ENCODE measurements at places on chromosomes 3 and 15.

DNA sequence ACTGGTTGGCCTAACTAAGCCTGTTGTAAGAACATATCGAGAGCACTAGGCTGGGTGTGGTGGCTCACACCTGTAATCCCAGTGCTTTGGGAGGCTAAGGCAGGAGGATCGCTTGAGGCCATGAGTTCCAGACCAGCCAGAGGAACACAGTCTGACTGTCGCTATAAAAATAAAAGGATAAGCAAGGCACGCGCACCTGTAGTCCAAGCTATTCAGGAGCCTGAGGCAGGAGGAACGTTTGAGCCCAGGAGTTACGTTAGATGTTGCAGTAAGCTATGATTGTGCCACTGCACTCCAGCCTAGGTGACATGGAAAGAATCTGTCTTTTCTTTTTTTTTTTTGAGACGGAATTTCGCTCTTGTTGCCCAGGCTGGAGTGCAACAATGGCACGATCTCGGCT, 24.9 kb downstream of the MAP4 start:
- DNase-seq, result no peak

- DNase-seq, result no peak
Measured at GRCh38 chr3:115595611-115596275, 27.6 kb upstream of the GAP43 start.

GRCh38 chr3:44363591-44363990, 25.0 kb downstream of the TCAIM start:
- no peak for DNase-seq

DNA sequence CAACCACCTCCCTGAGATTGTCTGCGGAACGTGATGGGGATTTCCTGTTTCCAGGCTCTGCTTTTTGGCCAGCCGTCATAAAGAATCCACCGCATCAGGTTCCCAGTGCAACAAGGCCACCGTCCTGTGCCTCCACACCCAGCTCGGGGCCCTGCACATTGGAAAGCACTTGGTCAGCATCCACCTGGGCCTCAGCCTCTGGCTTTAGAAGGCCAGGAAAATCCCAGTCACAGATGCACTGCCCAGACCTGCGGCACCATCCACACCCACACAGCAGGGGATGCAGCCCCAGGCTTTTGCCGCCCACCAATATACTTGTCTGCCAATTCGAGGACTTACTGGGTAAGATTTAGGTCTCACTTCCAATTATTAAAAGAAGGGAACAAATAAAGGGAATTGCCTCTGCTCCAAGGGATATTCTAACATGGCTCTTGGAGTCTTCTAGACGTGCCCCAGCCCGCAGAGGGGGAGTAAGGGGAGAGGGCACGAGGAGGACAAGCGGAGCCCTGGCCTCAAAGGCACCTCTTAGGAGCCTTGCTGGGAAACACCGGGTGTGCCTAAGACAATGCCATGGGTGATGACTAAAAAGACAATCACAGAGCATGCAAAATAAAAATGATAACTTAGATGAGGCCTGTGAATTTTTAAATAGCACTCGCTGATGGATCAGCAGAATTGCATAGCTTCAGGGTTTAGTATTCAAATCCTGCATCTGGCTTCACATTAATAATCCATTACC, 169.2 kb downstream of the FOXP1 start:
- no peak for DNase-seq

- DNase-seq, result no peak
Measured at GRCh38 chr3:172354931-172355499, 93.2 kb downstream of the GHSR start.

DNA sequence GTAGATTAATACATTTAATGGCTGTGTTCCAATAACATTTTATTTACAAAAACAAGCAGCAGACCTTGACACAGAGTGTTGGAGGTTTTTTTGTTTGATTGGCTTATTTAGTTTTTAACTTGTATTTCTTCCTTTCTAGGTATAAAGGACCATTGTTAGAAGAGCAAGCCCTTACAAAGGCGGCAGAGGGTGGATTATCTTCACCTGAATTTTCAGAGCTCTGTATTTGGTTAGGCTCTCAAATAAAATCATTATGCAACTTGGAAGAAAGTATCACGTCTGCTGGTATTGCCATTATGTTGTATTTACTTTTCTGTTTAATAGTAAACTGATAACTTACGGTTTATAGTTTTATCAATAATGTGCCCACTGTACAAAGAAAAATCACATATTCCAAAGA, 10.0 kb downstream of the FAM98B start:
- DNase-seq, result no peak

- no peak for DNase-seq
Measured at GRCh38 chr3:30551266-30551665, 55.1 kb upstream of the TGFBR2 start.

- peak; percentile 72 for DNase-seq
Measured at GRCh38 chr3:194134757-194135515, 1.0 kb upstream of the HES1 start.

GRCh38 chr3:196789885-196790359, 50.3 kb downstream of the PAK2 start:
- DNase-seq, result no peak

GRCh38 chr15:58393241-58393662, 38.5 kb upstream of the LIPC start:
- no peak for DNase-seq

DNA sequence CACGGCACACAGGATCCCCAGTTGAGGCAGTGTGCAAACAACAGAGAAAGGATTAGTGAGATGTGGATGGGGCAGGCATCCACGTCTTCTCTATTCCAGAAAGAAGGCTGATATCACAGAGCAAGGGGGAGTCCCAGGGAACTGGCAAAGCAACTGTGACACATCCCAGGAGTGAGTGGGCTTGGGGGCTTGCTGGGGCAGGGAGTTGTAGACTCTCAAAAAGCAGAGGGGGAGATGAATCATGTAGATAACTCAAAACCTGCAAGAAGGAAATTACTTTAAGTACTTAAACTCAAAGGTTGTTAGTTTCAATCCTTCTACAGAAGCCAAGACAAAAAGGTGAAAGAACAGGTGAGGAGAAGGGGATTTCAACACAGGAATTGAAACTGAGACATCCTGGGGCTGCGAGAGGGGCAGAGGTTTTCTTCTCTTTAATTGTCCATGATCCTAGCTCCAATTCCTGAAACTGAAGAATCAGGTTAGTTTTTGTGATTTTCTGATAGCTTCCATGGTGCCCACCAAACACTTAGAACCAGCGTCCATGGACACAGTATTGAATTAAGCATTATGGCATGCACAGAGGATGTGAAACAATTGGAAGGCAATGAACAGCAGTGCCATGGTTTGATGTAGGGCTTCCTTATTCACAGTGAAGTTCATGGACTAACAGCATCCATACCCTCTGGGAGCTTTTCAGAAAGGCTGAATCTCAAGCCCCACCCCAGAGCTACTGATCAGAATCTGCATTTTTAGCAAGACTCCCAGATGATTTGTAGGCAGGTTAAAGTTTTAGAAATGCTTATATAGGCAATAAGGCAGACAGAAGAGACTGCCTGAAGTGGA, 52.0 kb downstream of the CCR3 start:
- DNase-seq, result peak; percentile 74

- DNase-seq, result no peak
Measured at GRCh38 chr3:10090179-10090578, 17.9 kb downstream of the FANCD2OS start.

GRCh38 chr15:85289677-85290365, 90.6 kb upstream of the AKAP13 start:
- no peak for DNase-seq

DNA sequence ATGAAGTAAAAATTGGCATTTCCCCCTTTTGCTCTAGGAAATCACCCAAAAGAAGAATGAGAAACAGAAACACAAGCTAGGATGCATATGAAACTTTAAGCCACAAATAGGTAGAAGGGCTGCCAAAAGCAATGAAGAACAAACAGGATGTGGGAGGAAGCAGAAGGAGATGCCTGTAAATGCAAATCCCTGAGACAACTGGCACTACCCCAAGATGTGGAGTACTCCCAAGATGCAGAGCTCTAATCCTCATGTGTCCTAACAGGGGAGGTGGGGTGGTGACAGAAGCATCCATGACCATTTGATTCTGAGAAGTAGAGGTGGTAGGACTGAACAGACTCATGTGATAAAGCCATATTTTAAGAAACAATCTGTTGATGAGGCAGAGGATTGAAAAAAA, 31.9 kb upstream of the ZNF280D start:
- DNase-seq, result no peak

DNA sequence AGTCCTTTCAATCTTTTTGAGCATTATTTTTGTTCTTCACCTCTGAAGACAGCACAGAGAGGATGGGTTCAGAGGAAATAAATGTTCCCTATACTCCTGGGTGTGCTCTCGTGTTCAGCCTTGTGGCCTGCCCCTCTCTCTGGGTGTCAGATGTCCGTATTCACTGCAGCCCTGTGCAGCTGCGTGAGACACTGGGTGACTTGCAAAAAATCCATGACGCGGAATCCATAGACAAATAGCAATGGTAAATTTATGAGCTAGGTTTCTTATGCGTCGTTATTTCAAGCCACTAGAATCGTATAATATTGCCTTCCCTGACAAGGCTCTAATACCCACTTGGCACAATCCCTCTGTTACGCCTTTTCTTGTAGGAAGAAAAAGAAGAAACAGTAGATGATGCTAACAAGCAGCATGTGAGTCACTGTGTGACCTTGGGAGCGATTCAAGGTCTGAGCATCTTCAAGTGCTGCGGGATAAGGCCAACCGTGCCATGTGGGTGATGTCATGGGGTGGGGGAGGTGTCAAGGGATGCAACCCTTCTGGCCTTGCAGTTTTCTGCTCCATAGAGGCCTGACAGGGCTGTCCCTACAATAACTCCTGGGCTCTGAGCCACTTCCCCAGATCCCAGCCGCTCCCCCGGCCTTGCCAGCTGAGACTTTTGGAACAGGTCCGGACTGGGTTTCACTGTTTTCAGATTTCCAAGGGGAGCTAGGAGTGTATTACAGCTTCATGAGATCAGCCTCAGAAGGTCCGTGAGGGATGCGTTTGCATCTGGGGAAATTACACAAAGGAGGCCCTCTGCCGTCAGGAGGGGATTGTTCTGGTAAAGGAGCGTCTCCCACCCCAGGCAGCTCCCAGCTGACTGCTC, 47.6 kb upstream of the POMGNT2 start:
- DNase-seq, result no peak

- no peak for DNase-seq
Measured at GRCh38 chr15:75468913-75469598, 17.6 kb upstream of the SIN3A start.

GRCh38 chr3:58497097-58497496, 5.2 kb downstream of the KCTD6 start:
- no peak for DNase-seq

DNA sequence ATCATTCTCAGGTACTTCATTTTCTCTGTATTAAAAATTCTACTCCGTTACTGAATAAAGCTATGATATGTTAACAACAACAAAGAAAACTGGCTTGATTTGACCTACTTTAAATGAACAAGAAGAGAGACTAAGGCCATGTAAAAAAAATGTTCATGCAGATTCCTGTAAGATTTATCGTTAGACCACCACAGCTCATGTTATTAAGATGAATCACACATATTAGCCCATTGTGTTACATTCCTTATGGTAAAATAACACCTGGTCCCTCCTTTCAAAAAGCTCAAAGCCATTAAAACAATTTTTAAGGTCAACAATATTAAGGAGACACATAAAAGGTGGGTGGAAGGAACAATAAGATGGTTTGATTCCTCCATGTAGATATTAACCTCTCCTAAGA, 6.3 kb downstream of the THOC7 start:
- DNase-seq, result no peak

GRCh38 chr3:37114251-37115145, 59.9 kb downstream of the LRRFIP2 start:
- no peak for DNase-seq

DNA sequence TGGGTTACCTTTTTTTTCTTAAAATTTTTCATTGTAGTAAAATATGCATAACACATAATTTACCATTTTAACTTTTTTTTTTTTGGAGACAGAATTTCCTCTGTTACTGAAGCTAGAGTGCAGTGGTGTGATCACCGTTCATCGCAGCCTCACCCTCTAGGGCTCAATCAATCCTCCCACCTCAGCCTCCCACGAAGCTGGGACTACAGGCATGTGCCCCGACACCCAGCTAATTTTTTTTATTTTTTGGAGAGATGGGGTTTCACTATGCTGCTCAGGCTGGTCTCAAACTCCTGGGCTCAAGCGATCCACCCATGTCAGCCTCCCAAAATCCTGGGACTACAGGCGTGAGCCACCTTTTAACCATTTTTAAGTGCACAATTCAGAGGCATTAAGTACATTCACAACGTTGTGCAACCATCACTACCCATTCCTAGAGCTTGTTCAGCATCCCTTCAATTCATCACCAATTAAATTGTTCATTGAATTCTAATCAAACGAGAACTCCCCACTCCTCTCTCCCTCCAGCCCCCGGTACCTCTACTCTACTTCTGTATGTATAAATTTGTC, 44.6 kb downstream of the BHLHE40 start:
- DNase-seq, result no peak

DNA sequence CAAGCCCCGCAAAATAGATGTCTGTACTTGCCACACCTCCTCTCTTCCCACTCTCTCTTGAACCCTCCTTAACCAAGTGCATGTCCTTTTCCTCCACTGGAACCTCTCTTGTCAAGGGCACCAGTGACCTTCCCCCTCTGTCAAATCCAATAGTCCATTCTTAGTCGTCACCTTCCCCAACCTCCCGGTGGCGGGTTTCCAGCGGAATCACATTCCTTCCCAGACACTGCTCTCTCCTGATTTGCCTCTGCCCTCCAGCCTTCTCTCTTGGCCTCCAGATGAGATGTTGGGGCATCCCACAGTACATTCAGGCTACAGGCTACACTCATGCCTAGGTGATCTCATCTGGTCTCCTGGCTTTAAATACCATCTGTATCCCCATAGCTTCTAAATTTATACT, 31.1 kb downstream of the SCN5A start:
- no peak for DNase-seq

DNA sequence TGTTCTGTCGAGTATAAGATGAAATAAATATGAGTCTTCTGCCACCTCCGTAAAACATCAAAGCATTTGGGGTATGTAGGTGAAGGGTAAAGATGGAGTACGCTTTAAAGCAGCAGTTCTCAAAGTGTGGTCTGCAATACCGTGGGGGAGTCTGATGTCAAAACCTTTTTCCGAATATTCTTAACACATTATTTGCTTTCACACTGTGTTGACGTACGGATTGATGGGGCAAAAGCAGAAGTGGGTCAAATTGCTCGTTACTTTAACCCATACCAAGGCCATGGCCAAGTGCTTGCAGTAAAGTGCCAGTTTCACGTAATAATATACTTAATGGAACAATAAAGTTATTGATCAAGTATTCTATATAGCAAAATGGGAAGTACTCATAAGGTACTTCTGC, 36.3 kb downstream of the PAK2 start:
- DNase-seq, result no peak

GRCh38 chr3:52182196-52182595, 15.8 kb upstream of the ALAS1 start:
- no peak for DNase-seq

GRCh38 chr3:136332302-136332701, 82.2 kb downstream of the PCCB start:
- DNase-seq, result no peak
